Left forelimb (tissue), 1 donor: ENCODE measurements at places on chromosomes 12 and 14.

DNA sequence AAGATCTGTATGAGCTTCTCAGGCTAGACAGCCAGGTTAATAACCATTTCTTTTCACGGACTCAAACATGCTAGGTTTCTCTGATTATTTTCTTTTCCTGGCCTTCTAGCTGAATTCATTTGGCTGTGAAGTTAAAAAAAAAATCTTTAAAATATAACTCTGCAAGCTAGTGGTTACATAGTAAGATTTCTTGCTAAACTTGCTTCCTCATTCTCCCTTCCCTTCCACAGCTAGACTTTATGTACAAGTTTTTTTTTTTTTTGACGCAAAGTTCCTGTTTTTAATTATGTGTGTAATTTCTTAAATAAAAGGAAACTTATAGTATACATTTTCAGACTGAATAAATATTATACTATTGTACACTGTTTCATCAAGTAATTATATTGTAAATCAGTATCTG is 145.4 kb downstream of the TMTC2 start:
- no peak for DNase-seq

DNA sequence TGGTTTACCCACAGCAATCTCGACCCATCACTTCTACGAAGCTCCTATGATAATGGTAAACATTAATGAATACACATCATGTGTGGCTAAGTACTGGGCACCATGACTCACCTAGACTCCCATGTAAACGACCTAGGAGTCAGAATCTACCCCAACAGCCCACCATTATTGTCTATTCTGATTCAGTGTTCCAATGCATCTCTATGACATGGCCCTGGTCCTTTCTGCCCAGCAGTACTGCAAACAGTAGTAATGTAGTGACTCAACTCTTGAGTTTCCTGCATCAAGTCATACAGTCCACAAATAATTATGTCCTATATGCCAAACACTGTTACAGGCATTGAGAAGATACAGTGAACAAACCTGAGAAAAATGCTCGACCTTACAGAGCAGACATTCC is 14.6 kb downstream of the GTF2A1 start:
- no peak for DNase-seq

GRCh38 chr12:4322726-4323125 is 1.7 kb downstream of the TIGAR start:
- DNase-seq = no peak

DNA sequence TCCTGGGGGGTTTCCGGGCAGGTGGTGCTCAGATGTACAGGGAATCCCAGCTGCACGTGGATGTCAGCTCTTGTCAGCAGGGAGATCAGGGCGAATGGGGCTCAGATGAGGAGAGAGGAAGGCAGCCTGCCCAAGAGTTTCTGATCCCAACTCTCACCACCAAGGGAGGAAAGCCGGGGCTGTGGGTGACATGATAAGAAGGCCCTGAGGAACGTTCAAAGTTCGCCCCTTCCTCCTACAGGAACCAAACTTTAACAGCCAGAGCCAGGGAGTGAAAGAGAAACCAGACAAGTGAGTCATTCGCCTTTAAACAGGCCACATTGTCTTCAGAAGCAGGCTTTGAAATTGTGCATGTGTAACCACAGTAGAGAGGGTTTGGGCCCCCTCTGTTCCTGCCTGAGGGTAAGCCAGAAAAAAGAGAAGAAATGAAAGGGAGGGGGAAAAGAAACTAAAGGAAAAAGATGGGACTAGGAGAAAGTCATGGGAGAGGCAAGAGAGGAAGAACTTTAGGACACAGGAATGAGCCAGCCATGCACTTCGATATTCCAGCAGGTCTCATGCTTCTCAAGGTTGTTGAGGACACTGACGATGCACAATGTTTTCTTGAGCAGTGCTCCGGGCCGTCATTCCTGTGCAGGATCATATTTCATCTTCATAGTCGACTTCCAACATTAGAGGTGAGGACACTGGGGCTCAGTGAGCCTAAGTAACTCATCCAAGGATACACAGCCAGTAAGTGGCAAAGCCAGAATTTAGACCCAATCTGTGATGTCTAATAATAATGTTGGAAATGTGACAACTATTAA is 691.4 kb upstream of the TBX3 start:
- DNase-seq = no peak

GRCh38 chr12:33314223-33314622 is 125.4 kb downstream of the SYT10 start:
- no peak for DNase-seq

- DNase-seq = no peak
Observed at GRCh38 chr12:94037444-94037843, 110.9 kb upstream of the PLXNC1 start.

DNA sequence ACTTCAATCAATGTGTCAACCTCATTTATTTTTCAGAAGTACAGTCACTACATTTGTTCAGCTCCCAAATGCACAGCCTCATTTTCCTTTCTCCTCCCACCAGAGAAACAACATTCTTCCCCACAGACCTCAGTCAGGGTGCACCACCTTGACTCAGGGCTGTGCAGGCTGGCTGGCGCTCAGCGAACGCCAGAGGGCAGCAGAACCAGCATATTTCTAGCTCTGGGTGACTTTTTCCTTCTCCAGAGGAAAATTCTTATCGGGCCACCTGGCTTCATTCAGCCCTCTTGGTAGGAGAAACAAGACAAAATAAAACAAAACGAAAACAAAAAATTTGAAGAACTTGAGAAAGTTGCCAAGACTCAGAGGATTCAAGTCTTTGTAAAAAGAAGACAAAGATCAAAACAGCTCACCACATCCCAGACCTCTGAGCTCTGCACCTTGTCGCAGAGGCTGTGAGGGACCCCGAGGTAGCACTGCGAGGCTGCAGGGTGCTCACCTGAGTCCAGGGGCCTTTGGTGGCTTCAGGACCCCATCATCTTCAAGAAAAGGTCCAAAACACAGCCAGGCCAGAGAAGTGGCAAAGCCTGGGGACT is 33.7 kb downstream of the PAH start:
- no peak for DNase-seq

GRCh38 chr12:54126696-54127537 is 61.9 kb downstream of the SMUG1 start:
- peak; percentile 69 for DNase-seq

DNA sequence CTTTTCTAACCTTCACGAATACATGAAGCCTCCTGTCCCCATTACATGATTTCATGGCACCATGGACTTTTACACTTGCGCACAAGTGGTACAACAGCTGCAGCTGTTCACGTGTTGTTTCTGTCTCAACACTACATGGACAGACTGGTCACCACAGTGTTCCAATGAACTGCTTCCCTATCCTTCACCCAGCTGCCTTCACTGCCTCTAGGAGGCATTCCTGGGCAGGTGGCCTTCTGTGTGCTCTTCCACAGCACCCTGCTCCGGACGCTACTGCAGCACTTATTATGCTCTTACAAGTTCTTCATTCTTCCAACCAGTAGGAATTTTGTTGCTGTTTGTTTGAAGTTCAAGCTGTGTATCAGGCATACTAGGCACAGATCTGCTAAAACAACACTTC is 1.5 kb downstream of the MTERF2 start:
- DNase-seq = no peak

- no peak for DNase-seq
Observed at GRCh38 chr12:68878283-68878682, 54.7 kb downstream of the CPM start.

DNA sequence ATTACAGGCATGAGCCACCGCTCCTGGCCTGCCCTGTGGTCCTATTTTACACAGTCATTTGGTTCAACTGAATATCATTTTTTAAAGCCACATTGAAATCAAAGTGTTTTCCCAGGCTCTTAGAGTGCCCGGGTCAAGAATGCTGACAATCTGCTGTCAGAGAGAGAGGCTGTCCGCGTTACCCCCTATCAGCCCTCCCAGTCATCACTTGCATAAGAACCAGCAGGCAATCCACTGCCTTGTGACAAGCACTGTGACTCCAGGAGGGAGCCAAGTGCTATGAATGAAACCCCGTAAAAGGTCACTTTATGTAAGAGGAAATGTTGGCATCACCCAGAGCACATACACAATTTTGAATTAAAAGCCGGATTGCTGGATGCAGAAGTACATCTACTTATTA is 13.5 kb downstream of the PHLDA1 start:
- no peak for DNase-seq

- DNase-seq = no peak
Observed at GRCh38 chr12:31531893-31532292, 59.0 kb downstream of the DENND5B start.

DNA sequence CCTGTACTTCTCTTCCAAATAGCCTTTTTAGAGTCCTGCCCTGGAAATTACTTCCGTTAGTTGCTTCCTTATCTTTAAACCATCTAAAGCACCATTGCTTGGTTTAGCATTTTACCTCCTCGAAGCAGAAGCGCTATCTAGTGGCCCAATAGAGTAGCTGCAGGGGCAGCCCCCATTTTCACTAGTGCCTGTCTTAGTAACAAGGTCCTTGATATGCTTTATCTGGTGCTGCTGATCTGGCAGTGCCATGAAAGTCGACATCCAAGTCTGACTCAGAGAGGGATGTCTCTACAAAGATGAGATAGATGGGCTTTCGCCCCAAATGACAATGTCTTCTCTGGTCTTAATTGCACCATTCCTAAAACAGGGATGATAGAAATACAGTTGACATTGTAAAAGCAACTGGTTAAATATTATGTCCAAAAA is 25.0 kb upstream of the CIT start:
- no peak for DNase-seq

DNA sequence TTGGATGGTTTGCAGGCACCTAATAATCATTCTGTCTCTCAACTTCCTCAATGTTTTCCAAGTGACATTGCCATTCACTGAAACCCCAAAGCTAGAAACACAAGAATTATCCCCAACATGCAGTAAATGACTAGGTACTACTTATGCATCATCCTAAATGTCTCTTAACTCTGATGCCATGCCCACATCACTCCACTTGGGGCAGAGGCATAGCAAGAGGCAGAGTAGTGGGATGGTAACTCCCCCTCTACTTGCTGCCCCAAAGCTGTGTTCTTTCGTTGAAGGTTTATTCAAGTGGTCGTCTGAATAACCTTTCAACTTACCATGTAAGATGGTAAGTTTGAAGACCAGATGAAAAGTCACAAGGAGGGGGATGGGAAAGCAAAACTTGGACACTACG is 77.9 kb upstream of the SOX5 start:
- DNase-seq = no peak

DNA sequence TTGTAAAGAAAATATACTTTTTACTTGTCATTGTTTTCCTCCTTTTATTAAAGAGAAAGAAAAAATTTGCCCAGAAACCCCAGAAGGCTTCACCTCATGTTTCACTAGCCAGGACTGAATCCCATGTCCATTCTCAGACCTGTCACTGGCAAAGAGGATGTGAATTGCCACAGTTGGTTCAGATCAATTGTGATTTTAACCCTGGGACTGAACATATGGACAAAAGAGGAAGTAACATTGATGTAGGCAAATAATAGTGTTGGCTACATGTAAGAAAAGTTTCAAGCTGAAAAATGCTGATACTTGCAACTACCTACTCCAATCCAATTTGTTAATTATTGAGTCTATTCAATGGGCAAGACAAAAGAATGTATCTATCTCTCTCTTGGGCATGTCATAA is 8.6 kb upstream of the CCDC196 start:
- no peak for DNase-seq

DNA sequence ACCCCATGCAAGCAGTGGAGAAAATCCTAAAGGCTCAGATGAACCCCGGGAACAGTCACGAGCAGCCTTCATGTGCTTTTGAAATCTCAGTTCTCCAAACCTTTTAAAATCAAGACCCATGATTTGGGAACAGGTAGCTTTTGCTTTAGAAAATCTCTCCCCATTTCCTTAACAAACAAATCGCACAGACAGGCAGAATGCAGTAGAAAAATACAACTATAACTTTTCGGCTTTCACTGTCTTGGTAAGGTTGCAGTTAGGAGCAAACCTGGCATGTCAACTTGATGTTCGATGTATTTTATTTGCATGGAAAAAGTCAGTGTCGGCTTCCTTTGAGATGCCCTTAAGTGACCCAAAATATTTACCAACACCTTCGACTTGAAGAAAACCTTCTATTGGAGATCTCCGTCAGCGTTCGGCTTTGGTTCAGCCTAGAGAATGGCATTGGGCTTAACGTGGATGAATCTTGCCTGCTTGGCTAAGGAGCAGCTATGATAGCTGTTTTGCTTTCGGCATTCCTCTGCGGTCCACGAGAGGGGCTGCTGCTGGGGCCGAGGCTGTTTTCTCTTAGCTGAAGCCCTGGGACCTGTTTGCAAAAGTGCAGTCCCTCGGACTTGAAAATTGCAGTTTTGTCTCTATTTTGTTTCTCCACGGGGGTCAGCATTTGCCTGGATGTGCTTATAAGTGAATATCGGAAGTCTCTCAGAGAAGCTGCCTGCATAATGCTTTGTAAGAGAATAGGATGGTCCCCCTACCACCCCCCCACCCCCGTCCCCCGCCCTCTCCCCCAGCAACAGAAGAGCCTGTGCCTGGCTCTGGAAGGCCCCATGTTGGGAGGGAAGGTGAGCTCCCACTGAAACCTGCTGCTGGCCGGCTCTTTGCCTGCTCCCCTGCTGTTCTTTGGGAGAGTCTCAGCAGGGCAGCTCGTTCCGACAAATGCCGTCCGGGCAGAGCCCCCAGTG is 122.8 kb downstream of the AACS start:
- DNase-seq = no peak

DNA sequence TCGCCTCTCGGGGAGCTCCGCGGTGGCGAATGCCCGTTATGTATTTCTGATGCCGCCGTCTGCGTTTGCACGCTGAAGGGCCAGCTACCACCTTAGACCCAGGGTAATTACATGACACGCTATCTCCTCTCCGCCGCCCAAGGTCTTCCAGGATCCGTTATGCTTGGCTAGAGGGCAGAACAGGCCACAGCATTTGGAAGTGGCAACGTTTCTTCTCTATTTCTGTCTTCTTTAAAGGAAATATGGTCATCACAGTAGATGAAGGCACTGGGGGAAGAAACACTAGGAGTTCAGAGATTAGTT is 861 bp upstream of the MDGA2 start:
- DNase-seq = no peak

DNA sequence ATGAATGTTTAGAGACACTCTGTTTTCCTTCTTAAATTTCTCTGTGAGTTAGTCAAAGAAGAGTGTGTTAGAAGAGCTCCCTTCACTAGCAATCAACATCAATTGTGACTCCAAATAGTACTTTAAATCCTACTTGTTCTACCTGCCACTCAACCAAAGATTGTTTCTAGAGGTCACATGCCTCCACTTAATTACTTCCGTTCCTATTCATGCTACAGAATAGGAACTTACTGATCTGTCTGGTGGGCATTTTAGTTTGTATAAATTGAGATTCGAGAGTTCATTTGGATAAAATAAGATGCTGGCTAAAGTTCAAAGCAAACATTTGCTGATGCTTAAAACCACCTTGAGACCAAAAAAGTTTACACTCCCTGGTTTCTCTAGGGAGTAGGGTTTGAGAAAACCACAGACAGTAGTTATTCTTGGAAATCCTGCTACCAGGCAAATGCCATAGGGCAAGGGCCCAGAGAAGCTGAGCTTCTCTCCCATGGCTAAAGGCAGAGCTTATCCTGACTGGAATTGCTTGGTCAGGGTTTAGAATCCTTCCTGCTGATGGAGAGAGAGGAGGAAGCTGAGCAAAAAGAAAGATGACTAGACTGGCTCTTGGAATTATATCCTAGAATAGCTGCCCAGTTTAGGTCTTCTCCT is 389.6 kb upstream of the ATP2B1 start:
- DNase-seq = no peak
